Nucleus accumbens (tissue), 56 donors: ENCODE measurements at places on chromosomes 4 and X.

- no peak for DNase-seq
These were observed 4.5 kb downstream of the MMRN1 start for GRCh38 chr4:89899152-89899551.

DNA sequence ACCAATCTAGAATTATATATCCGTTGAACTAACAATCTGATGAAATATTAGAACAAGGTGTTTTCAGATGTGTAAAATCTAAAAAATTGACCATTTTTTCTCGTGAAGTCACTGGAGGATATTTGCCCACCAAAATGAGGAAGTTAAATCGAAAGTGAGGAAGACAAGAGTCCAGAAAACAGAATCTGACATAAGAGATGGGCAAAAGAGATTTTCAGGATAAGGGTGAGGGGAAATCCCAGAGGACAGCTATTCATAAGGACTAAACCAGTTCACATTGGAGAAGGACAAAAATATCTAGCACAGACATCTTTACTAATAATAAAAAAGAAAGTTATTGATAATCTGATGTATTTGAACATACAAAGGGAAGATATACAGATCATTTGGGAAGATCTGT, 18.7 kb upstream of the ALG13 start:
- DNase-seq, result no peak

GRCh38 chr4:143431526-143432257, 81.8 kb upstream of the SMARCA5 start:
- DNase-seq, result no peak

DNA sequence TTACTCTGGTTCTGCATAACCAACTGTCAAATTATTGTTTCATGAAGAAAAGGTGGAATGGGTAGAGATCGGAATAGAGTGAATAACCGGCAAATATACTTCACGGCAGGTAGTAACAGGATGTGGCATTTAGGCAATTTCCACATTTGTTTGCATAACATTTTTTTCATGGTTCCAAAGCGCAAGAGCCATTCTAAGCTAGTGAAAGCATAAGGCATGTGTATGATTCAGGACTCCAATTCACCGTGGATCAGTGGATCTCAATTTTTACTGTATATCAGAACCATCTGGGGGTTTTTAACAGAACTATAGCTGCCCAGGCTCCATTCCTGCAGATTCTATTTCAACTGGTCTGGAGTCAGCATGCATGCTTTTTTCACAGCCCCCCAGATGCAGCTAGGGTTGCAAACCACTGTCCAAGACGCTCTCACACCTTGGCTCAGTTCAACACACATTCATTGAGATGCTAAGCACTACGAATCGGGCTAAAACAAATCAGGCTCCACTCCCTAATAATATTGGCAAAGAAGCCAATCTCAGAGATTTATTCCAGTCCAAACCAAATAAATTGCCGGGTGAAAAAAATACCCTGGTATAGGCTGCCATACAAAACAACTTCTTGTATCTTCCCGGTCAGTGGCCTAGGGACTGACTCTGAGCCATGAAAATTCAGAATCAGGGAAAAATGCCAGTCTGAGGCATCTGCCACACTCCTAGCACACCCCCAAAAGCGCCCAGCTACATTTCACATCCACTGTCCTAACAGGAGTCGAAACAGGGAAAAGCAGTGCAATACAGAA, 30.0 kb downstream of the AFAP1 start:
- DNase-seq, result no peak

- no peak for DNase-seq
These were observed 63.3 kb downstream of the GPAT3 start for GRCh38 chr4:83599183-83599582.

DNA sequence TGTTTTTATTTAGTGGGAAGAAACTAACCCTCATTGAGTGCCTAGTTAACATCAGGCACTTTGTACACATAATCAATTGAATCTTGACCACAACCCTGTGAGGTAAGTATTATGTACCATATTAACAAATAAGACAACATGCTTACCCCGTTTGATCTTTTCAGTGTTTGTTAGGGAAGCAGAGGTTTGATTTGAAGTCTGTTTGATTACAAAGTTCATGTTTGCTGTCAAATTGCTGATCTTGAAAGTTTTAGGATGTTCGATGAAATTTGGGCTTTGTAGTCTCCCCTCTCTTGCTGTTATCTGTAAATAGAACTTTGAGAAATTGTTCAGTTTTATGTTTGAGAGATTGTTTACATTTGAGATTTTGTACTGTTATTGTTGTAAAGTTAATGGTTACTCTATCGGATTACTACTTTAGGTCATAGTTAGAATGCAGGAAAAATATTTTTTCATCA, 13.4 kb upstream of the ADH4 start:
- no peak for DNase-seq

DNA sequence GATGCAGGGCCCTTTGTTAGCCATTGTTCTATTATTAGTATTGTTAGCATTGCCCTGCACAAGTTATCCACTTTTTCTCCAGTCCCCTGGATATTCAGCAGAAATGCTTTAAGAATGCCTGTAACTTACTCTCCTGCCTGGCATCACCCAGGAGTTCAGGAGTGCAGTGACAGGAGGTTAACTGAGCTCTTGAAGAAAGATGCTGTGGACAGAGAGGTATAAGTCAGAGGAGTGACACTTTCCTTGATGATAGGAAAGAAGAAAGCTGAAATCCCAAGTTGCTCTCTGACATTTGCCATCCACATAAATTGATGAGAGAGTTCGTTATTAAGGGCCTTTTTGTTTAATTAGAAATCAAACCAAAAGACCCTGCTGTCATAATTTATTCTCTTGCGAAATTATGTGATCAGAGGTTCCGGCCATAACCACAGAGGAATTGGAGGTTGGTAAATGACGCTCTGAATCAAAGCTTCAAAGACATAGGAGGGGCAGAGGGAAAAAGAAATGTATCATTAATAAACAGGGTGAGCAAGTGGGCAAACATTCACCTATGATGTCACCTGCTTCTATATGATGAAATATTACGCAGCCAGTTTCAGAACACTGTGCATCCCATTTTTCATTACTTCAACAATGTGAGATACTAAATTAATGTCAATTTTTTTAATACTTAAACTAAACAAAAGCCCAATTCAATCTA, 230.2 kb upstream of the JADE1 start:
- no peak for DNase-seq
